HCT116 (cell line): ENCODE measurements at places on chromosomes 11 and 22. TPM values are rescaled to one million over a fixed set of nuclear protein-coding genes. Genes with fewer than 3 reads are reported as not detected.

DNA sequence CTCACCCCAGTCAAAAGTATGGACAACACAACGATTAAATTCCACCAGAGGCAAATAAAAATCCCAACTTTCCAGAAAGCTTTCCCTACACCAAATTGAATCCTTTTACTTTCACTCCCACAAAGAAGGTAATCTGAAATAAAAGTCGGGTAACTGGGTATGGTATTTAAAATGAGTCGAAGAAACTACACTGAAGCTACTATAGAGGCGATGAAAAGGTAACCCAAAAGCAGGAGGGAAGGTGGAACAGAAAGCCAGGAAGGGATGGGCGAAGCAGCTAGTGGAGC is 1.1 kb downstream of the PICALM start:
- DNase-seq: no peak

COX8A gene
- 536 TPM for total RNA-seq

ART1 gene
- not detected for total RNA-seq

DNA sequence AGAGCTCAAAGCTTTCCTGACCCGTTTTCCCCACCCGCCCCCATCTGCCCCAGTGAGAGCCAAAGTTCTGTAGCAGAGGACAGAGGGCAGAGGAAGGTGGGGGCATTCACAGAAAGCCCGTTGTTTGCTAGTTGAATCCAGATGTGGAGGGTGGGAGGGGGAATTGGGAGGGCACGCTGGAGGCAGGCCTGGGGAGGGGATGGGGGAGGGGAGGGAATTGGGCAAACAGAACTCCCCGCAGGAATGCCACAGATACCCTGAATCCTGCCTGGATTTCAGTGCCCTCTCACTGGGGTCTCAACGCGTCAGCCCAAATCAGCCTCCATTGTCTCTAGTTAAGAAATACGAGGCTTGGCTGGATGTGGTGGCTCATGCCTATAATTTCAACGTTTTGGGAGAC is 12.9 kb upstream of the OAF start:
- no peak for DNase-seq

TRIM64 gene
- total RNA-seq: not detected

GRCh38 chr11:109043315-109043714 is 378.4 kb downstream of the DDX10 start:
- DNase-seq: no peak

- peak; percentile 37 for DNase-seq
These were observed 421.6 kb downstream of the METTL15 start for GRCh38 chr11:28529540-28530410.

TRPM5 gene
- 0.07 TPM for total RNA-seq

DNA sequence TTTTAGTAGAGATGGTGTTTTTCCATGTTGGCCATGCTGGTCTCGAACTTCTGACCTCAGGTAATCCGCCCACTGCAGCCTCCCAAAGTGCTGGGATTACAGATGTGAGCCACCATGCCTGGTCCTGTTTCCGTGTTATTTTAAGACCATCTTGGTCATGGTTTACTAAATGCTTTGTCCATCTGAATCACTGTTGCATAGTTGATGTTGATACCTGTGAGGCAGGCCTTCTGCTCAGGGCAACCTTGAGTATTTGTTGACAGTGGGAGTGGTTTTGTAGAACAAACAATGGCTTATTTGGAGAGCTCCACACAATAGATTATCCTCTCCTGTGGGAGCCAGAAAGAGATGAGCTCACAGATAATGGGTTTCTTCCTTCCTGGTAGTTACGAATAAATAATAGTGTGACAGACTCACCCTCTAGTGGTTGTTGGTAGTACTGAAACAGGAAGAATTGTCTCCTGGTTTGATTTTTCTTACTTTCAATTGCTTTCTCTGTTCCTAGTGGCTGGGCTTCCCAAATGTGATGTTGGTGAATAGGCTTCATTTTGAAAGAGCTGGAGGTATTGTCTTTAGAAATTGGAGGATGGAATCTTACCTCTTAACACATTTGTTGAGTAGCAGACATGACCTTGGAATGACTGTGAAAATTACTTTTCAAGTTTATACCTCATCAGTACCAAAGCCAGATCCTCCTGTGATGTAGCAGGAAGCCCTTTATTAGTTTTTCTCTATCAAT is 39.0 kb downstream of the CTNND1 start:
- DNase-seq: peak; percentile 51

DNA sequence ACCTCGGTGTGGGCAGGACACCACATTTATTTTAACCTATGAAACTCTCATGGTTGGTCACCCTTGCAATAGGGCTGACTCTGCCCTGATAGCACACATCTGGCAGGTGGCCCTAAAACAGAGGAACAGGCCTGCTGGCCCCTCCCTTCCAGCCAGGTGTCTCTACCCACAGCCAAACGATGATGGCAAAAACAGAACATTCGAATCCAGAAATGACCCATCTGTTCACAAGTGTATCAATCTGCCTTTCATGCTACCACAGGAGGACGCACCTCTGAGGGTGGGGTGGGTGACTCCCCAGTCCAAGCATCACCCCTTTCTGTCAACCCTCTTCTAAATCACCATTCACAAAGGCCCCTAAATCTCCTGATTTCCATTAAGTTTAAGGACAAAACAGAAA is 118.1 kb downstream of the ETS1 start:
- no peak for DNase-seq

GRCh38 chr11:133047036-133047770 is 485.1 kb downstream of the OPCML start:
- no peak for DNase-seq
